ENCODE measurements at places on chromosomes 16 and 17. TPM values are rescaled to one million over a fixed set of nuclear protein-coding genes. Genes with fewer than 3 reads are reported as not detected.
A peak's percentile ranks its signal among the peaks of the same experiment; 100 is the strongest.

DNA sequence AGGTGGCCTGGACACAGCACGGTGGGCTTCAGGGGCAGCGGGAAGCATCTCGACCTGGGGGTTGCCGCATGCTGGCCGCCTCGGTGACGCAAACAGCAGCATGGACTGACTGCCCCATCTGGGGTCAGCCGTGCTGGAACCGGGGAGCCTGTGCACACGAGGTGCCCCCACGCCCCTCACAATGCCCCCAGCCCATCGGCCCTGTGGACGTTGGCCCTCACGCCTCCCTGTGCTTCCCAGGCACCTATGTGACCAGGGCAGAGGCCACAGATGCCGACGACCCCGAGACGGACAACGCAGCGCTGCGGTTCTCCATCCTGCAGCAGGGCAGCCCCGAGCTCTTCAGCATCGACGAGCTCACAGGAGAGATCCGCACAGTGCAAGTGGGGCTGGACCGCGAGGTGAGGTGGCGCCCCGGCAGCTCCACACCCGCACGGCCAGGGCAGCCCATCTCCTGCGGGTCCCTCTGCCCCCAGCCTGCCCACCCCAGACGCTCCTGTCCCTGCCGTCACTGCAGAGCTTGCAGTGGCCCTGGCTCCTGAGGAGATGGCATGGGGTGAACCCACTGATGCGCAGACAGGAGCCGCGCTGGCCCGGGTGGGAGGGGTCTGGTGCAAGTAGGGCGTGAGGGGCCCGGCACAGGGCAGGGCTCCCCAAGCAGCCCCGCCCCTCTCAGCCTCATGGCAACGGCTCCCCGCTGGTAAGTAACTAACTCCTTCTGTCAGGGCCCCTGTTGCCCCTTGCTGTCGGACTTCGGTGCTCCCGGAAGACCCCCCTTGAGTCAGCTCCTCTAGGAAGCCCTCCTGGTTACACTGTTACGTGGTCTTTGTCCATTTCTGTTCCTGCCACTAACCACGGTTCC lies 13.6 kb downstream of the CDH15 start:
- DNase-seq = no peak
- no peaks in the 10 kb centered on the region for H3K36me3 ChIP-seq
- H3K4me1 ChIP-seq = no peaks in the 10 kb centered on the region
- no peak overlapping the region for H3K4me3 ChIP-seq
- H3K27ac ChIP-seq = no peak overlapping the region

DNA sequence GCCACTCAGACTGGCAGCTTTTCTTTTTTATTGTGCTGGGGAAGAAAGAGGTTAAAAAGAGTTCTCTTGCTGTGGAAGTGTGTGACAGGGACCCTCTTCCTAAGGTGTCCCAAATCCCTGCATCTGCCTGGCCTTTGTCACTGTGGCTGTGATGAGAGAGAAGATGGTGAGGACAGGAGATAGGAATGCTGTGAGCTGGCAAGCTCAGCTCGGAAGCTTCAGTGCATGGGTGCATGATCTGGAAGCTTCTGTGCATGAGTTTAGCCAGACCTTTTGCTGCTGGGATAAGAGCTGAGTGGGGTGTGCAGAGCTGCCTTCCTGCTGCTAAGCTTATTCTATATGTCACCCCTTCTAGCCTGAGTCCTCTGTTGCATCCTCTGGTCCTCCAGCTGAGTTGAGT lies 103.3 kb upstream of the CACNG3 start:
- no peaks in the 10 kb centered on the region for H3K27me3 ChIP-seq
- no peak overlapping the region for H3K4me3 ChIP-seq
- peaks cover 43% of the 10 kb centered on the region for H3K4me1 ChIP-seq
- DNase-seq = peak; percentile 28
- no peaks in the 10 kb centered on the region for H3K36me3 ChIP-seq
- H3K27ac ChIP-seq = no peak overlapping the region

GRCh38 chr16:72877374-72878028 lies 170.4 kb downstream of the ZFHX3 start:
- peak; percentile 82 for DNase-seq
- H3K4me1 ChIP-seq = peaks cover 31% of the 10 kb centered on the region
- no peak overlapping the region for H3K4me3 ChIP-seq

Gene RTN4RL1
- not detected for total RNA-seq

Gene C17orf78
- not detected for total RNA-seq

Gene TP53TG3
- total RNA-seq = not detected

Gene PTX4
- not detected for total RNA-seq

- DNase-seq = no peak
- no peak overlapping the region for H3K27ac ChIP-seq
- no peaks in the 10 kb centered on the region for H3K27me3 ChIP-seq
- no peaks in the 10 kb centered on the region for H3K36me3 ChIP-seq
- H3K4me3 ChIP-seq = no peak overlapping the region
Observed at GRCh38 chr17:17391668-17392370, 85.0 kb upstream of the MED9 start.

Gene CCL3
- total RNA-seq = not detected

- peaks cover 39% of the 10 kb centered on the region for H3K4me1 ChIP-seq
- H3K27me3 ChIP-seq = no peaks in the 10 kb centered on the region
- no peak overlapping the region for H3K27ac ChIP-seq
- no peak overlapping the region for H3K4me3 ChIP-seq
- no peaks in the 10 kb centered on the region for H3K36me3 ChIP-seq
Observed at GRCh38 chr16:64869781-64870180, 252.1 kb downstream of the CDH11 start.

DNA sequence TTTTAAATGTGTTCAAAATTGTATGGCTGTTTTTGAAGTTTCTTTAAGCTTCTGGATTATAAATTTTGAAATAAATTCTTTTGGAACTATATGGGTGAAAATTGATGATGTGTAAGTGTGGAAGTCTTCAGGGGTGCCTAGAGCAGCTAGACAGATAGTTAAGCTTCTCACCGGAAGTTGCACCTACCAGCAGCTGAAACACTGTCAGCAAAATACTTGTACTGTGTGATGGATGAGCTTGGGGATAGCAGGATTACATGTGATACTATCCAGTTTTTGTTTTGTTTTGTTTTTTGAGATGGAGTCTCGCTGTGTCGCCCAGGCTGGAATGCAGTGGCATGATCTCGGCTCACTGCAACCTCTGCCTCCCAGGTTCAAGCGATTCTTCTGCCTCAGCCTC lies 19.7 kb downstream of the RBL2 start:
- no peaks in the 10 kb centered on the region for H3K27me3 ChIP-seq
- no peak for DNase-seq

DNA sequence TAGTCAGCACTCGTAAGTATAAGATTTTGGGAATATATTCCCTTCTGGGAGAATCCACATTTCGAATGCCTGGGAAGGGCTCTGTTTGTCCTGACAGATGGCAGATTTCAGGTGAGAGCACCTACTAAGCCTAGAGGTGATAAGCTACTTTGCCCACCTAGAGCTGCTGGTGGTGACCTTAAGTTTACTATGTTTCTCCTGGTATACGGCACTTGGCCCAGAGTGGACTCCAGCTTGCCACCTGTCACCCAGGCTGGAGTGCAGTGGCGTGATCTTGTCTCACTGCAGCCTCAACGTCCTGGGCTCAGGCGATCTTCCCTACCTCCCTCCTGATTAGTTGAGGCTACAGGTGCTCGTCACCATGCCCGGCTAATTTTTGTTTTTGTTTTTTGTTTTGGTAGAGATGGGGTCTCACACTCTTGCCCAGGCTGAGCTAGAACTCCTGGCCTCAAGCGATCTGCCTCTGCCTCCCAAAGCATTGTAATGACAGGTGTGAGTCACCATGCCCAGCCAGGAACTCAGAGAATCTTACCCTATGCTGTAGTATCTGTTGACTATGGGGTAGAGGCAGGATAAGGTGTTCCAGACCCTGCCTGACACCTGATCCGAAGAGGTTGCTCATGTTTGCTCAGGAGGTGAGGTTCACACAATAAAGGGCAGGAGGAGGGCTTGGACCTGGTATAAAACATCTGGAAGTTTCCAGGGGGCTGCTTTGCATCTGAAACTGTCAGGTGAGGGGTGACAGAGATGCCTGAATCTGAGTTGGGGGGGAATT lies at the start of gene ZG16:
Gene ZG16, plus strand, starts transcription at position 681 of the 775 bp plus-strand sequence. CDS start 1,011 bp downstream, outside the sequence.
- no peak within 1 kb of the TSS for H3K4me3 ChIP-seq
- H3K27ac ChIP-seq = no peak within 1 kb of the TSS
- no peaks in the 10 kb centered on the region for H3K36me3 ChIP-seq
- peaks cover 8% of the 10 kb centered on the region for H3K4me1 ChIP-seq
- DNase-seq = no peak

Gene SRCIN1
- total RNA-seq = not detected

Gene ALOX12
- not detected for total RNA-seq

Gene ZNF423
- total RNA-seq = 3.0 TPM

- DNase-seq = peak; percentile 31
- H3K36me3 ChIP-seq = no peaks in the 10 kb centered on the region
- H3K27ac ChIP-seq = no peak overlapping the region
- H3K4me3 ChIP-seq = no peak overlapping the region
Observed at GRCh38 chr16:85428168-85428898, 184.8 kb upstream of the GSE1 start.

Gene KRT31
- not detected for total RNA-seq

GRCh38 chr17:42009170-42009569 lies 8.1 kb downstream of the DNAJC7 start:
- peaks cover 40% of the 10 kb centered on the region for H3K36me3 ChIP-seq
- no peak overlapping the region for H3K27ac ChIP-seq
- no peak overlapping the region for H3K4me3 ChIP-seq
- no peaks in the 10 kb centered on the region for H3K27me3 ChIP-seq

DNA sequence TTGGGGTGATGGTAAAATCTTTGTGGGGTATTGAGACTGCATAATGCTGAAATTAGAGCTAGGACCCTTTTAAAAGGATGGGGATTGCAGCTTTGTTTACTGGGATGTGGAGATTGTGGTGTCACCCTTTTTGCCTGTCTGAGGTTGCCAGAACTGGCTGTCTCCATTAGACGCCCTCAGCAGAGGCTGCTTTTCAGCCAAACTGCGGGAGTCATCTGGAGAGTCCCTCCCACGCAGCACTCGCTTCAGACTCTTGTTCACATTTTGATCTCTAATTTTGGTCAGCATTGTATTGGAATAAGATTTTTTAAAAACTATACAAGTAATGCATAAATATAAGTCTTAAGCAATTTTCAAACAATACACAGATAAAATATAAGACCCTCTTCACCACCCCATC lies 27.9 kb upstream of the JPT2 start:
- H3K36me3 ChIP-seq = peaks cover 59% of the 10 kb centered on the region
- H3K4me3 ChIP-seq = no peak overlapping the region
- no peak for DNase-seq
- H3K27me3 ChIP-seq = no peaks in the 10 kb centered on the region
- H3K27ac ChIP-seq = no peak overlapping the region
- H3K4me1 ChIP-seq = peaks cover 15% of the 10 kb centered on the region

Gene CNTNAP4
- not detected for total RNA-seq

GRCh38 chr17:72079700-72080099 lies 41.1 kb upstream of the SOX9 start:
- H3K4me3 ChIP-seq = no peak overlapping the region
- H3K27ac ChIP-seq = no peak overlapping the region
- no peaks in the 10 kb centered on the region for H3K27me3 ChIP-seq
- H3K36me3 ChIP-seq = no peaks in the 10 kb centered on the region

- no peaks in the 10 kb centered on the region for H3K4me1 ChIP-seq
- peaks cover 5% of the 10 kb centered on the region for H3K27me3 ChIP-seq
- H3K36me3 ChIP-seq = no peaks in the 10 kb centered on the region
- H3K4me3 ChIP-seq = no peak overlapping the region
Observed at GRCh38 chr17:63914471-63914870, 3.4 kb upstream of the CSHL1 start.

GRCh38 chr17:3447625-3448024 lies 14.0 kb upstream of the OR1E2 start:
- no peak for DNase-seq
- H3K4me1 ChIP-seq = no peaks in the 10 kb centered on the region
- H3K27me3 ChIP-seq = no peaks in the 10 kb centered on the region

Gene PEX12
- 4.8 TPM for total RNA-seq

DNA sequence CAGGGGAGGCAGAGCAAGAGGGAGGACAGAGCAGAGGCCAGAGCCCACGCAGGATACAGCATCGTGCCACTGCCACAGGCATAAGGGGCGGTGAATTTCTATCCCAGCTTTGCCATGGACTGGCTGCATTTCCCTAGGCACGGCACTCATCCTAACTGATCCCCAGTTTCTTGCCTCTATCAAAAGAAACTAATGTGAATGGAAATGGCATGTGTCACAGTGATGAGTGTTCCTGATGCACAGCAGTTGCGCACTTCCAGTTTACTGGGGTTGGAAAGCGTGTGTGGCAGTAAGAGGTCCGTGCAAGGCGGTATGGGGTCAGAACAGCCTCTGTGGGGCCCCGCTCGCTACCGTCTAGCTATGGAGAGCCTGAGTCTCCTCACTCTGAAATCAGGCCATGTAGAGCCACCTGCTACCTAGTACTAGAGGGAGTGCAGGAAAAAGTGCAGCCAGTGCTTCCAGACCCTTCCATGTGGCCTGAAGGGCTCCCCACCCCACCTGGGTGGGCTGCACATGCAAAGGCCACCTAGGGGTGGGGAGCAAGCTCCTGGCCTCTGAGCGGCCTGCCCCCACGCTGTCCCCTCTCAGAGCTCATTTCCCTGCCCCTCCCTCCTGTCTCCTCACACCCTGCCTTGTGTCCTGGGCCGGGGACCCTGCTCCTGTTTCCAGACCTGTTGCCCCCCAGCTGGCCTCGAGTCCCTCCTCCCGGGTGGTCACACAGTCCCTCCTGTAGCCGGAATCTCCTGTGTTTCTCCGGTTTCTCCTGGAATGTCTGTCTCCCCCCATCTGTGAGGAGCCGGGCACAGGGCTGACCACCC lies 5.0 kb upstream of the KCNJ18 start:
- no peak overlapping the region for H3K4me3 ChIP-seq
- H3K27ac ChIP-seq = no peak overlapping the region
- H3K36me3 ChIP-seq = no peaks in the 10 kb centered on the region
- DNase-seq = no peak

GRCh38 chr16:19245326-19245925 lies 40.1 kb upstream of the CLEC19A start:
- H3K4me1 ChIP-seq = no peaks in the 10 kb centered on the region
- H3K27me3 ChIP-seq = no peaks in the 10 kb centered on the region
- H3K4me3 ChIP-seq = no peak overlapping the region
- no peak overlapping the region for H3K27ac ChIP-seq

- peaks cover 9% of the 10 kb centered on the region for H3K4me1 ChIP-seq
- no peak for DNase-seq
- no peak overlapping the region for H3K27ac ChIP-seq
- H3K27me3 ChIP-seq = no peaks in the 10 kb centered on the region
Observed at GRCh38 chr17:62801553-62802114, 6.5 kb downstream of the MARCHF10 start.
